Activated naive CD4-positive, alpha-beta T cell treated with anti-CD3 and anti-CD28 coated beads for 36 hours (primary cell): ENCODE measurements at places on chromosomes 4 and X. TPM values are rescaled to one million over a fixed set of nuclear protein-coding genes. Genes with fewer than 3 reads are reported as not detected.

The CT47A7 gene
- total RNA-seq = not detected

The HTR2C gene
- not detected for total RNA-seq

The LGI2 gene
- not detected for total RNA-seq

The RASL11B gene
- total RNA-seq = 0.24 TPM

The PAGE2B gene
- total RNA-seq = 0.86 TPM

The ASMT gene
- not detected for total RNA-seq

The MND1 gene
- 51.3 TPM for total RNA-seq
